ENCODE measurements at places on chromosomes 11 and 22.

DNA sequence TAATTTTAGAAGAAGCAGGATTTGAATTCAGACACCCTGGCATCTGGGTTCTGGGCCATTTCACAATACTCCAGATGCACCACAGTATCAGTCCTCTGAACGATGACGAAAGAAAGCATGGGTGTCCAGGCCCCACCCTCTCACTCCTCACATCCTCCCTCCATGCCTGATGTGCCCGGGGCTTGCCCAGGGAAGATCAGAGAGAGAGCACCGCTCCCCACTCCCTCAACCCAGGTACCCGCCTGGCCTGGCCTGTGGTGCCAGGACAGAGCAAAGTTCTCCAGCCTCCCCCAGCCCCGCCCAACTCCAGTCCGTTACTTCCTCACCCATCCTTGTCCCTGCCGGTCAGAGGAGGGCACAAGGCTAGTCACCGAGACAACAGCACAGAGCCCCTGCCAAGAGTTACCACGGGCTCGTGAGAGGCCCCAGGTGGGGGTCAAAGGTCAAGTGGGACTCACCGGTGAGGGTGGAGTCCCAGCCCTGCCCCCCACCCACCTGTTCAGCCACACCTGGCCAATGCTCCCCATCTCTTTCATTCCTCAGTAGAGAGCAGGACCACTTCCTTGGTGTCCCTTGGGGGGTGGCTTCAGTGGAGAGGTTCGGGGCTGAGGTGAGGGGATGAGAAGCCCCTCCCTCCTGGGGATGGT is 8.1 kb downstream of the BCL9L start:
- DNase-seq = peak; percentile 98

- DNase-seq = no peak
Observed at GRCh38 chr11:114782650-114783310, 104.5 kb downstream of the NXPE2 start.

- DNase-seq = peak; percentile 72
Observed at GRCh38 chr11:62710001-62710345, 2.5 kb downstream of the GNG3 start.

GRCh38 chr22:50274311-50274710 is 4.1 kb upstream of the MAPK11 start:
- peak; percentile 62 for DNase-seq

DNA sequence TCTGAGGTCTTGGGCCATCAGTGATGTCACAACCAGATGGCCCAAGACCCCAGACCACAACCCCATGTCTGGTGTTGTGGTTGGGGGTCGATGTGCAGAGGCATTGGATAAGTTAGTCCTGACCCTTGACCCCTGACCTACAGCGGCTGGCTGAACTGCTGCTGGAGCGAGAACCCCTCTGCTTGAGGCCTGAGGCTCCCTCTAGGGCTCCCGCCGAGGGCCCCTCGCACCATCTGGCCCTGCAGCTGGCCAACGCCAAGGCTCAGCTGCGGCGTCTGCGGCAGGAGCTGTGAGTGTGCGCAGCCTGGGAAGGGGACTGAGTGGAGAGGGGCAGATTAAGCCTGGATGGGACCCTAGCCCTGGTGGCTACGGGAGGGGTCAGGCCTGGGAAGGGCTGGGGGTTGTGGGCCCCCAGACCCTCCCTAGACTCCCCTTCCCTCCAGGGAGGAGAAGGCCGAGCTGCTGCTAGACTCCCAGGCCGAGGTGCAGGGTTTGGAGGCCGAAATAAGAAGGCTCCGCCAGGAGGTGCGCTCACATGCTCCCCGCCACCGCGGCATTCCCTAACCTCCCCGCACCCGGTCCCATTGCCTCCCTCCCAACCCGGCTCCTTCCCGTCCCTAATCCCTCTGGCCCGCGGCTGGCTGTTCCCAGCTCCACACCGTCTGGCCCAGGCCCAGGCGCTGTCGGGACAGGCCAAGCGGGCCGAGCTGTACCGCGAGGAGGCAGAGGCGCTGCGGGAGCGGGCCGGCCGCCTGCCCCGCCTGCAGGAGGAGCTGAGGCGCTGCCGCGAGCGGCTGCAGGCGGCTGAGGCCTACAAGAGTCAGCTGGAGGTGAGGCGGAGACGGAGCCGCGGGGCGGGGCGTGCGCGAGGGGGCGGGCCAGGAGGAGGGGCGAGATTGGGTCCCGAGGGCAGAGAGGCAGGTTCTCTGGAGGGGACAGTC is 2.1 kb downstream of the CCDC88B start:
- DNase-seq = peak; percentile 86

DNA sequence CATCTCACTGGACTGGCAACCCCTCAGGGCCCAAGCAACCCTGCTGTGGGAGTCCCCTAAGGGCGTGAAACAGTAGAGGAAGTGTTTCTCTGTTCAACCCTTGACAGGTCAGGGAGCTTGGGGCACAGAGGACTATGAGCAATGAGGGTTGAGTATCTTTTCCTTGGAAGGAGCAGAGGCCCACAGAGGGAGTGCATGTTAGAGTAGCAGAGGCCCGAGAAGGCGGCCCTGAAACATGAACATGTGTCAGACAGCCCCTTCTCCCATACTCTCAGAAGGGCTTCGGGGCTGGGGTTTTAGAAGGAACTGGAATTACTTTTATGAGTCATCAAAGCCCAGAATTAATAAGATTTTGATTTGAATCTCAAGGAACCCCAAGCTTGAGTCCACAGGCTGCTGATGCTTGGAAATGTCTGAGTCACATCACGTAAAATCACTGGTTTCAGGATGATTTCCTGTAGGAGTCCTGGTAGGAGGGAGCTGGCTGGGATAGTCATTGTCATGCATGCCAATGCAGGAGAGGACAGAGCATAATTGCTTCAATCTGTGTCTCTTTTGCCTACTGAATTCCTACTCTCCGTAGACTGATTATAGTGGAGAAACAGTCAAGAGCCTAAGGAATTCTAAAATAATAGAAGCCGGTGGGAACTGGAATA is 22.6 kb downstream of the C11orf71 start:
- peak; percentile 43 for DNase-seq

DNA sequence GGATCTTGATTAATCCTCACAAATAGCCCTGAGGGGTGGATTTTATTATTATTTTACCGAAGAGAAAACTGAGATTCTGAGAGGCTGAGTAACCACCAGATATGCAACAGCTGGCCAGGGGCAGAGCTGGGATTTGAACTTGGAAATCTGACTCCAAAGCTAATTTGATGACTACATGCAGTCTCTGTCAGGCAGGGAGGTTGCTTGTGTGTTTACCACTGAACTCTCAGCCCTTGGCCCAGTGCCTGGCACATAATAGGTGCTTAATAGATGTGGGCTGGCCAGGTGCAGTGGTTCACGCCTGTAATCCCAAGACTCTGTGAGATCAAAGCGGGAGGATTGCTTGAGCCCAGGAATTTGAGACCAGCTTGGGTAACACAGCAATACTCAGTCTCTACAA is 121.7 kb upstream of the CRYBB3 start:
- DNase-seq = no peak

DNA sequence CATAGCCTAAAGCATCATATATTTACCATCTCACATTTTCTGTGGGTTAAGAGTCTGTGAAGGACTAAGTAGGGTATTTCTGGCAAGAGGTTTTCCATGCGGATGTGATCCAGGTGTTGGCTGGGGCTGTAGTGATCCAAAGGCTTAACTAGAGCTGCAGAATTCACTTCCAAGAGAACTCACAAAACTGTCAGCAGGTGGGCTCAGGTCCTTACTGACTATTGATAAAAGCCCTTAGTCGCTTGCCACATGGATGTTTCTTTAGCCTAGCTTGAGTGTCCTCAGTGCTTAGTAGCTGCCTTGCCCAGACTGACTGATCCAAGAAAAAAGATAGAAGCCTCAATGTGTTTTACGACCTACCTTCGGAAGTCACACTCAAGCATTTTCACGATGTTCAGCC is 250.8 kb downstream of the CNTN5 start:
- no peak for DNase-seq

DNA sequence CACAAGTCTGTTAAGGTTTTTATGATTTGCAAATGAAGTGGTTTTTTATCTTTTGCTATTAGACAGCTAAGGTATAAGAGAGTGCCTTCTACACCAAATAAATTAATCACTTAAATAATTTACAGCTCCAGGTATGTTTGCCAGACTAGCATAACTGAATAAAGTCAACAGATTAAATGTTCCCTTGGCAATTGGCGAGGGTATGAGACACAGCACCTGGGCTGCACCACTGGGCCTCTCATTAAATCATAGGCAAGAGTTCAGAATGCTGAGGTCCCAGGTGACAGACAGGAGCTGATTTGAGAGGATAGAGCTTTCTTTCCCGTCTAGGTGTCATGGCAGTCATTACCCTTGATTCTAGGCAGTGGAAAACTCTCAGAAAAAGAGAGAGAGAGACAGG is 62.6 kb upstream of the WT1 start:
- no peak for DNase-seq

GRCh38 chr11:45864041-45864440 is 16.8 kb downstream of the CRY2 start:
- DNase-seq = no peak

DNA sequence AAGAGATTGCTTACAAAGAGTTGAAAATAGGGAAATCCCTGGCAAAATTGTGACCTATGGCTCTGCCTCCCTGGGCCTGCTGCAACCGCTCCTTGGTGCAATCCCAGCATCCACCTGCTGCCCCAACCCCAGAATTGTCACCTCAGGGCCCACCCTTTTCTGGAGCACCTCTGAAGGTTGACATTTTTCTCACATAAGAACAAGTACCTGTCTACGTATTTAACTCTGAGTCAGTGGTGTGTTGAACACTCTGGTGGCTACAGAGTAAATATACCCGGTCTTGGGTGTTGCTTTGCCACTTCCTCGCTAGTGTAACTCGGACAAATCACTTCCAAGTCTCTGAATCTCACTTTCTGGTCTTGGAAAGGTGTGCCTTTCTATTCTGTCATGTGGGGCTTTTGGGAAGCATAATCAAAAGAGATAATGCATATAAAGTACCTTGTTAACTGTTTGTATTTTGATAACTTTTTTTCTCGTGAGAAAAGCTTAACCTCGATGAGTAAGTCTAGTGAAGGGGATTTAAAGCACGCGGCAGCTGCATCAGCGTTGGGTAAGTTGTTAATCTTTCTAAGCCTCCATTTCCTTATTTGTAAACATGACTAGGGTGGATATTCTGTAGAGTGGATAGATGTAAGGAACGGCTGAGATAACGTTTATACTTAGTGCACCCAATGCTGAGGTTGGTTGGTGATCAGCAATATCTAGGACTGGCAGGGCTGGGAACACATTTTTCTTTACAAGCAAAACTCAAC is 881.2 kb downstream of the OPCML start:
- DNase-seq = no peak

- DNase-seq = no peak
Observed at GRCh38 chr11:121212536-121213361, 79.8 kb upstream of the SC5D start.

DNA sequence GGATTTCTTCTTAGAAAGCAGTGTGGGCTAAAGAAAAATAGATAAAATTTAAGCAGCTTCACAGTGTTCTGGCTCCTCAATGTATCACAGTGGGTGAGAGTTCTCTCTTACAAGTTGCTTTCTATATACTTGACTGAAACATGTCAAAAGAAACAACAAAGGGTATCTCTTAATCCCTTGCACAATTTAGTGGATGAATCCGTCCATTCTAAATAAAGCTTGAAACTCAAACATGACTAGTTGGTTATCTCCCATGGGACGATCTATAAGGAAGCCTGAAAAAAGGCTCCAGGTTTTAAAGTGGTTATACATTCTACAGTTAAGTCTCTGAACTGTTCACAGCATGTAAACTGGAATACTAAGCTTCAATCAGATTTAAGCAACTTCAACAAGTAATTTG is 993.1 kb upstream of the CNTN5 start:
- DNase-seq = no peak

DNA sequence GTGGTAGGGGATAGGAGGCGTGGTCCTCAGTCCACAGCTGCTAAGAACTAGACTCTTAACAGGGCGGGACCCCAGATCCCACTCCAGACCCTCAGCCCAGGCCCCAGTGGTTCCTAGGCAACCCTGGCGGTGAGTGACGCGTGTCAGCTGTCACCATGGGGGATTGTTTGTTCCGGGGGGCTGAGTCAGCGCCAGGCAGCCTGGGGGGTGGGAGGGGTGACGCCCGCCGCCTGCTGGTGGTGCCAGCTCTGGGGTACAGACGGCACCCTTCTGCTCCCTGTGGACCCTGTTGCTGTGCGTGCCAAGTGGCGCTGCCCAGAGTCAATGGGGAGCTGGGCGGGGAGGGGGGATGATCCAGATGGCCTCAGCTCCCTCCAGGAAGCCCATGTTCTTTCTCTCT is 2.5 kb downstream of the CNIH2 start:
- DNase-seq = no peak

All from fibroblast of villous mesenchyme (primary cell).